ENCODE measurements at places on chromosomes 4 and X.

DNA sequence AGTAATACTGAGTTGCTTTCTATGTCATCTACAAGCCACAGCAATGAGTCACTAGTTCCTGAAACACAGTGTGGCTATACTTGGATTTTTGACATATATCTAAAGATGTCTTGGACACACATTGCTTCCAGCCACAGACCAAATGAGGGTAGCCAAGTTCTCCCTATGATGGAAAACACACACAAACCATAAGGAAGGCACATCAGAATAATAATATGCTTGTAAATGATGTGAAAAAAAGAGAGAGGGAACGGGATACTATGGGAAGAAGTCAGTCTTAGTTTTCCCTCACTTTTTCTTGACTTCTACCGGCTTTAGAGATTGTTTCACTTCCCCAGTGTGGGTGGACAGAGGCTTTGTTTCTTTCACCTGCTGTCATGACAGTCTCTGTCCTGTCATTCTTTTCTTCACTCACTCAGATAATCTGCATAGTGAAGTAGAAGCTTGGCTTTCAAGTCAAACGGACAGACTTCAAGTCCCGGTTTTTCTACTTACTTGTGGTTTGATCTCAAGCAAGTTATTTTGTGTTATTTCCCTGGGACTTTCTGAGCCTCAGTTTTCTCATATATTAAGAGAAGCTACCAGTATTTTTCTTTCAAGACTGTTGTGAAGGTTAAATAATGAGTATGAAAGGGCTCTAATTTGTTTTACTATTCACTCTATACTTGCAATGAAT, 34.7 kb downstream of the P2RY10 start:
- no peak for DNase-seq

DNA sequence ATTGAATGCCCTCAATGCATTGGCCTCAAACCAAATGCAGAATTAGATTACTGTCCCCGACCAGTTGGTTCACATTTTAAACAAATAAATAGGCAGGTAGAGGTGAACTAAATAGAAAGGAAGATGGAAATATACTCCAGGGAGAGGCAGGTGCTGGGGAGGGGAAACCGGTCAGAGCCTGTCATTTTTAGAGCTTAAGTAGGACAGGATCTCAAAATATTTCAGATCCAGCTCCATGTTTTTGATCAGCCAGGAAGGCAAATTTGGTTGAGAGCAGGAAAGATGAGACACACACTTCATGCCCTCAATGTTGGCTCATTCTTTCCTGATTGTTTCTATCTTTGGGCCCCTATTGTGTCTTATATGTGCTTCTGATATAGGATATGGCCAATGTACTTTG, 206.7 kb downstream of the SHROOM3 start:
- no peak for DNase-seq

- DNase-seq = no peak
These were observed 7.5 kb upstream of the LHFPL1 start for GRCh38 chrX:112687189-112687691.

DNA sequence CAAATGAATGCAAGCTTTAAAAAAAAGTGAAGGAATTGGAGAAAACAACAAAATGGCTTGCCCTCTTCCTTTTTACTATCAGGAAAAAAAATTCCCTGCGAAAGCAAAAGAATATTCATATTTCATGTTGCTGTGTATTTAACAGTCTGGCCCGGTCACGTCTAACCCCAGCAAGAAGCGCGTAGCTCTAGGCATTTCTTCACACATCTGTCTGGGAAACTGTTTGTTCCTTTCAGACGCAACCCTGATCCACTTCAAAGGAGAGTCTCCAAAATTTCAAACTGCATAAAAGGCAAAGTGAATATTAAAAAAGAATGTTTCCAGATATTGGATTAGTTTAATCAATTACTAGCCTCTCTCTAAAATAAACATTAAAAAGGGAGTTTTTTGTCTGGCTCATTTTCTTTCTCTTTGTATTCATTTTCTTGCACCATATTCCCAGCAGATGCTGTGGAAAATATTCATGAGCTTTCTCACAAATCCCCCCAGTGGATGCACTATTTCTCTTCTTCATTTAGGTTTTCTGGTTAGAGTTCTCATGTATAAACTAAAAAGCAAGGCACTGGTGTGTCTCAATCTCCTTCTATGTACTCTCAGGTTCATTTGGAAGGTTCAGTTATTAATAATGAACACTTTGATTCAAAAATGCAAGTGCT, 145.3 kb downstream of the MID1 start:
- no peak for DNase-seq

GRCh38 chrX:65866146-65866545, 173.7 kb downstream of the VSIG4 start:
- DNase-seq = no peak

- DNase-seq = no peak
These were observed 16.4 kb downstream of the DOK7 start for GRCh38 chr4:3479358-3480101.

DNA sequence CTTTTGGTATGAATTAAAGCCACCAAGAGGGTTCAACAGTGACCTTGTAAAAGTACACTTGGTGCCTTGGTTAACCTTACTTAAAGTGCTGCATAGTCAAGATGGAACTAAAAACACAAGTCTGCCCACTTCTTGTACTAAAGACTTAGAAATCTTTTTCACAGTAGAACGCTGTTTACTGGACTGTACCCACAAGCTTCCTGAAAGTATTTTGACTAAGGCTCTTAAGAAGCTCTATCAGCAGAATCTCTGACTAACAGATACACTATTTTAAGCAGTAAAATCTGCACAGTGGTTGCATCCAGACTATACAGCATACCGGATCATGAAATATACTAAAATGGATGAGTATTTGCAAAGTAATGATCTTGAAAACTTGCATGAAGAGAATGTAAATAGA, 7.2 kb downstream of the RAB28 start:
- DNase-seq = no peak

DNA sequence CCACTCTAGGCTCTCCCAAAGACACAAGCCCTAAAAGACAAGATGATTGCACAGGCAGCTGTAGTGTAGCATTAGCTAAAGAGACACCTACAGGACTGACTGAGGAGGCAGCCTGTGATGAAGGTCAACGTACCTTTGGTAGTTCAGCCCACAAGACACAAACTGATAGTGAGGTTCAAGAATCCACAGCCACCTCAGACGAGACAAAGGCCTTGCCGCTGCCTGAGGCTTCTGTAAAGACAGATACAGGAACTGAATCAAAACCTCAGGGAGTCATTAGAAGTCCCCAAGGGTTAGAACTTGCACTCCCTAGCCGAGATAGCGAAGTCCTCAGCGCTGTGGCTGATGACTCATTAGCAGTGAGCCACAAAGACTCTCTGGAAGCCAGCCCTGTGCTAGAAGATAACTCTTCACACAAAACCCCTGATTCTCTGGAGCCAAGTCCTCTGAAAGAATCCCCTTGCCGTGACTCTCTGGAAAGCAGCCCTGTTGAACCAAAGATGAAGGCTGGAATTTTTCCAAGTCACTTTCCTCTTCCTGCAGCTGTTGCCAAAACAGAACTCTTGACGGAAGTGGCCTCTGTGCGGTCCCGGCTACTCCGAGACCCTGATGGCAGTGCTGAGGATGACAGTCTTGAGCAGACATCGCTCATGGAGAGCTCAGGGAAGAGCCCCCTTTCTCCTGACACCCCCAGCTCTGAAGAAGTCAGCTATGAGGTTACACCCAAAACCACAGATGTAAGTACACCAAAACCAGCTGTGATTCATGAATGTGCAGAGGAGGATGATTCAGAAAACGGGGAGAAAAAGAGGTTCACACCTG, 306.3 kb downstream of the ANK2 start:
- DNase-seq = peak; percentile 38

GRCh38 chr4:7886007-7886973, 53.4 kb downstream of the AFAP1 start:
- DNase-seq = no peak

- no peak for DNase-seq
These were observed 63.1 kb downstream of the AFM start for GRCh38 chr4:73544620-73545019.

- DNase-seq = peak; percentile 95
These were observed 18.5 kb upstream of the PIM2 start for GRCh38 chrX:48937054-48937907.

DNA sequence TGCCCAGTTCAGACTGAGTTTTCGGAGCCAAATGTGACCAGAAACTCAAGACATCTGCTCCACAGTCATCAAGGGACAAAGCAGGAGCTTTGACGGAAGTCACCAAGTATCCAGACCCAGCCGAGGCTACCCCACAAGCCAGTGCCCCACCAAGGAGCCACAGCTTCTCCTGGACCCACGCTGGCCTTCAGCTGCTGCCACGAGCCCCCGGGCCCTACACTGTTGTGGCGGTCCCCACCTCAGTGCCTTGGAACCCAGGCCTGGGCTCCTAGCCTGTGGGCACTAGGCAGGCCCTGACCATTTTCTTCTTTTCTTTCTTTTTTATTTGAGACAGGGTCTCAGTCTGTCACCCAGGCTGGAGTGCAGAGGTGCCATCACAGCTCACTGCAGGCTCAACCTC, 82.1 kb upstream of the NKX1-1 start:
- no peak for DNase-seq

GRCh38 chr4:18020145-18020670, 1.3 kb downstream of the LCORL start:
- no peak for DNase-seq

DNA sequence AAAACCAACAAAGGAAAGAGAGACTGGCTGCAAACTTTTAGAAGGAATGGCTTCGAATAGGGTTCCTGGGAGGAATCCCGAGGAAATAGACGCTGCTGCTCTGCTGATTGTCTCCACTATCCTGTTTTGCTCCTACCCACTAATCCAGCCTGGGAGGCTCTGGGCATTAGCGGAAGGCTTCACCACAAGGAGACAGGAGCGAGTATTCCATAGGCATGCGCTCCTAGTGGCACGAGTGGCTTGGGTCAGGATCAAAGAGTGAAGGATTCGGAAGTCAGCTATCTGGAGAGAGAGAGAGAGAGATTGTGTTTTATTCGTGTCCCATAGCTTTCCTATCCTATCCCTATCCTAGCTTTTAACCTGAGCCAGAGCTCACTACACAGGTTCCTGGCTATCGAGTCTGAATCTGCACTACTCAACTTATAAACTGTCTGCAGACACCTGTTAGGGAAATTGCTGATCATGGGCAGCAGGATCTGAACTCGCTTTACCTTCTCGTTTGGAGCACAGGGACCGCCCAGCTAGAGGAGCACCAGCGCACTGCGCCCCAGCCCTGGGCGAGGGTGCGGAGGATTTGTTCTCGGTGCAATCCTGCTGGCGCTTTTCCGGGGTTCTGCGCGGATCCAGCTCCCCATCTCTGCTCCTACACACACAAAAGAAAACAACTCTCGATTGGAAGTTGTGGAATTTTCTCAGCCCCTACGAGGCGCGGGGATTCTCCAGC, 740 bp upstream of the NPY2R start:
- DNase-seq = no peak

- no peak for DNase-seq
These were observed 161.6 kb upstream of the FRMPD4 start for GRCh38 chrX:11976663-11977062.

- no peak for DNase-seq
These were observed 54.7 kb upstream of the NPNT start for GRCh38 chr4:105840426-105841174.

DNA sequence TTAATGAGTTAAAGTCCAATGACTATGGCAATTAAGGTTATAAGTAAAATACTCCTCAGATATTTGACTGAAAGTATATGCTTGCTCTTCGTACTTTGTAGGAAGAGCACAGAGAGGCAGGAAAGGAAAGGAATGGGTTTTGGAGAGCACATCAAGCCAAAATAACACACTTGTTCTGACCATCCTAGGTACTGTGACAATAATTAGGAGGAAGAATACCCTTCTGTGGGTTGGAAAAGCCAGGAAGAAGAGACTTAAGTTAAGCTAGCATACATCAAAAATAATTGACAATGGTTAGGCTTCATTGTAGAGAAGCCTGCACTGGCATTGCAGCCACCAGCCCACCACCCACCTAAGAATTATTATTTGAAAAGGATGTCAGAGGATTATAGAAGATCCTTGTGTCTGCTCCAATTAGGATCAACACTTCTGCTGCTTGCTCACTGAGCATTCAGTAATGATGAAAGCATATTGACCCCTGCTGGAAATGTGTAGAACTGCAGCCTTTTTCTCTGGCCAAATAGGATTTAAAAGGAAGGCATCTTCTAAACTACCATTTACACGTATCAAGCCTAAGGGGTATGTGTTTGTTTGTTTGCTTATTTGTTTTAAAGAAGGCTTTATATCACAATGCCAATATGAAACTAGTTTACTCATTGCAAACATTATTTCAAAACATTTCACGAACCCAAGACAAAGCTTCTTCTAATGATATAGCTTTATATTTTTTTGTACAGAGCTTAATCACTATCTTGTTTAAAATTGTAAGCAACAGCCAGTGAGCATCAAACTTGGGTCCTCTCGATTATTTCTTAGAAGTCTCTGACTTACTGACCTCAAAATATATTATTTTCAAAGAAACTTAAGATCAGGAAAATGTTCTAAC, 286.2 kb upstream of the TET2 start:
- DNase-seq = peak; percentile 4

GRCh38 chrX:49230500-49231232, 2.5 kb downstream of the CACNA1F start:
- DNase-seq = peak; percentile 72

Data from CD4-positive, alpha-beta T cell treated with Interferon gamma for 1 hour (primary cell).